A549 treated with CORT108297 at 1 μM for 4 hours (cell line): ENCODE measurements at places on chromosomes 4 and X. TPM values are rescaled to one million over a fixed set of nuclear protein-coding genes. Genes with fewer than 3 reads are reported as not detected.

ADH1B gene
- not detected in 5 replicates for total RNA-seq

TLR2 gene
- total RNA-seq: 0.13 to 0.23 TPM (median 0.16 TPM) in 5 replicates

HPGDS gene
- total RNA-seq: not detected in 5 replicates

TMEM31 gene
- total RNA-seq: not detected in 5 replicates

GIMD1 gene
- total RNA-seq: not detected in 5 replicates

VEGFC gene
- total RNA-seq: 14.7 to 17.1 TPM (median 15.2 TPM) in 5 replicates

PNPLA4 gene
- total RNA-seq: 10.1 to 13.0 TPM (median 11.6 TPM) in 5 replicates

CORIN gene
- total RNA-seq: 0.06 TPM in 1 of 5 replicates, not detected in the others

TCEAL7 gene
- total RNA-seq: not detected in 5 replicates

IQSEC2 gene
- 32.6 to 44.7 TPM (median 40.2 TPM) in 5 replicates for total RNA-seq

KLHL34 gene
- total RNA-seq: not detected in 5 replicates

COL4A5 gene
- 11.4 to 14.9 TPM (median 13.4 TPM) in 5 replicates for total RNA-seq

ABCE1 gene
- 62.4 to 113 TPM (median 70.3 TPM) in 5 replicates for total RNA-seq

MAGEA11 gene
- total RNA-seq: 0.07 TPM in 1 of 5 replicates, not detected in the others

NWD2 gene
- total RNA-seq: not detected in 5 replicates

CSN1S1 gene
- not detected in 5 replicates for total RNA-seq

YTHDC1 gene
- 30.3 to 44.6 TPM (median 32.7 TPM) in 5 replicates for total RNA-seq

GPC3 gene
- 0.18 TPM in 1 of 5 replicates, not detected in the others for total RNA-seq

DCAF4L1 gene
- total RNA-seq: 0.08 to 0.28 TPM (median 0.12 TPM) in 5 replicates

MAGEC1 gene
- total RNA-seq: 0.02 to 0.03 TPM (median 0.03 TPM) in 3 of 5 replicates, not detected in the others

ARMCX1 gene
- total RNA-seq: 0.32 to 0.68 TPM (median 0.34 TPM) in 5 replicates
